ENCODE measurements at places on chromosomes 5 and 9. TPM values are rescaled to one million over a fixed set of nuclear protein-coding genes. Genes with fewer than 3 reads are reported as not detected.

- no peak for DNase-seq
- H3K27ac ChIP-seq: no peak overlapping the region
- H3K27me3 ChIP-seq: no peaks in the 10 kb centered on the region
Measured at GRCh38 chr5:147479444-147479843, 30.4 kb downstream of the DPYSL3 start.

GRCh38 chr5:116359592-116359991 is 215.0 kb downstream of the SEMA6A start:
- no peaks in the 10 kb centered on the region for H3K27me3 ChIP-seq
- H3K36me3 ChIP-seq: no peaks in the 10 kb centered on the region
- H3K27ac ChIP-seq: no peak overlapping the region
- no peaks in the 10 kb centered on the region for H3K4me1 ChIP-seq

PCDHGB3 gene
- 0.59 TPM for total RNA-seq

ARL14EPL gene
- total RNA-seq: not detected

CSF2 gene
- not detected for total RNA-seq

DAB2 gene
- 6.3 TPM for total RNA-seq

All from naive thymus-derived CD4-positive, alpha-beta T cell (primary cell).